ENCODE measurements at places on chromosomes 3 and 15. TPM values are rescaled to one million over a fixed set of nuclear protein-coding genes. Genes with fewer than 3 reads are reported as not detected.

The SERINC4 gene
- 0.12 TPM for total RNA-seq

The RLBP1 gene
- not detected for total RNA-seq

The DPPA2 gene
- not detected for total RNA-seq

The IL12A gene
- total RNA-seq: 5.3 TPM

The MUSTN1 gene
- 0.67 TPM for total RNA-seq

The KIF9 gene
- 13.1 TPM for total RNA-seq

The GOLGA8M gene
- total RNA-seq: not detected

The GP9 gene
- not detected for total RNA-seq

The DTX3L gene
- 12.8 TPM for total RNA-seq

The PLA2G4E gene
- not detected for total RNA-seq

The MUC4 gene
- not detected for total RNA-seq

- DNase-seq: no peak
Measured at GRCh38 chr3:9951962-9952805, at the start of gene PRRT3. Gene PRRT3 (minus strand): TSS chr3:9952408. CDS start chr3:9950115, 2,293 bp downstream.

GRCh38 chr3:187025656-187026316 is 95.5 kb downstream of the ST6GAL1 start:
- no peak for DNase-seq

- no peak for DNase-seq
Measured at GRCh38 chr3:882533-882932, 210.3 kb upstream of the CNTN6 start.

DNA sequence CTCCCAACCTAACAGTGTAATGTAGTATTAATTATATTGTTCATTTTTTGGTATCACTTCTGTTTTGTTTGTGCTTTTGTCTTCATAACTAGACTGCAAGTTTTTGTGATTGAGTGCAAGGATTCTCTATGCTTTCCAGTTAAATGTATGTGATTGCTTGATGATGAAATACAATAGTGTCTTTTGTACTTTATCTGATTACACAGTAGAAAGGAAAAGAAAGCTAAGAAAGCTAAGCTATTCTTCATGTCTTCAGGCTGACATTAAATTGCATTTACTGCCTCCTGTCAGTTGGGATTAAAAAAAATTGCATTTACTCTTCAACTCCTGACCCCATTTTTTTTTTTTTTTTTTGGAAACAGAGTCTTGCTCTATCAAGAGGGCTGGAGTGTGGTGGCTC is 28.5 kb downstream of the RTF1 start:
- DNase-seq: no peak

GRCh38 chr3:124981472-124981871 is 46.9 kb upstream of the MUC13 start:
- DNase-seq: no peak

DNA sequence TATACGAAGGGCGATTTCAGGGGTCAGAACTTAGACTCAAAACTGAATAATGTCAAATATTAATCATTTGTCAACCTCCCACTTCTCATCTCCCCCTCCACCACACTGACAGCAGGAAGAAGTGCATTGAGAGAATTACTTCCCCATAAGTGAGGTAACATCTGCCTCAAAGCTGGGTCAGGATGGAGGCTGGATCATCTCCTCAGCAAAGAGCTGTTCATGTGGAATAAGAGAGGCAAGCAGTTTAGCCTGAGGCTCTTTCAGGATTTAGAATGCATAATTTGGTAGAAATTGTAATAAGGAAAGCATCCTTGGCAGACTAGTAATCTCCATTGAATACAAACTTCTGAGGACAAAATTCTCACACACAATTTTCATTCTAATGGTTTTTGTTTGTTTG is 512.1 kb downstream of the ROBO1 start:
- no peak for DNase-seq

GRCh38 chr15:25770618-25771337 is 92.3 kb downstream of the ATP10A start:
- DNase-seq: no peak

- no peak for DNase-seq
Measured at GRCh38 chr15:77311618-77312398, 108.1 kb downstream of the PEAK1 start.

DNA sequence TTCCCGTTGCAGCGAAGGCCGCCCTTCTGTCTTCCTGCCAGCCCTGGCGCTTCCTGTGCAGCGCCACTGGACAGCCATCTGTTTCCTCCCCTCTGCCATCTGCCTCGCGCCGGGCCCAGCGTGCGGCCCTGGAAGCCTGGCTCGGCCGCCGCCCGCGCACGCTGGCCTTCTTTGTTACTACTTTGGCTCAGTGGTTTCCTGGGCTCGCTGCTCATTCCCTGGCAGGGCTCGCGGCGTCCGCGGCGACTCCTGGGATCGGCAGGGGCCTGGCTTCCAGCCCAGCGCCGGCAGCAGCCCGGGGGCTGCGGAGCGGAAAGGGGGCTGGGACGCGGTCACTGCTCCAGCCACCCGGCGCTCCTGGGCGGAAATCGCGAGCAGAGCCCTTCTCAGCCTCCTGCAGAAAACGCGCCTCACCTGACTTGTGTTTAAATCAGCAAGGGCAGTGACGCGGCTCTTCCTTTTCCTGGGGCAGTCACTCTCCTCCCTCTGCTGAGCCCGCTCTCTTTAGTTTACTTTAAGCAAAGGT is 10.0 kb downstream of the CMTM7 start:
- peak; percentile 14 for DNase-seq

GRCh38 chr15:51642696-51643095 is 20.1 kb upstream of the DMXL2 start:
- no peak for DNase-seq

GRCh38 chr15:37793851-37794250 is 140.6 kb upstream of the TMCO5A start:
- no peak for DNase-seq

- peak; percentile 56 for DNase-seq
Measured at GRCh38 chr15:67998599-67999133, 55.4 kb upstream of the PIAS1 start.

DNA sequence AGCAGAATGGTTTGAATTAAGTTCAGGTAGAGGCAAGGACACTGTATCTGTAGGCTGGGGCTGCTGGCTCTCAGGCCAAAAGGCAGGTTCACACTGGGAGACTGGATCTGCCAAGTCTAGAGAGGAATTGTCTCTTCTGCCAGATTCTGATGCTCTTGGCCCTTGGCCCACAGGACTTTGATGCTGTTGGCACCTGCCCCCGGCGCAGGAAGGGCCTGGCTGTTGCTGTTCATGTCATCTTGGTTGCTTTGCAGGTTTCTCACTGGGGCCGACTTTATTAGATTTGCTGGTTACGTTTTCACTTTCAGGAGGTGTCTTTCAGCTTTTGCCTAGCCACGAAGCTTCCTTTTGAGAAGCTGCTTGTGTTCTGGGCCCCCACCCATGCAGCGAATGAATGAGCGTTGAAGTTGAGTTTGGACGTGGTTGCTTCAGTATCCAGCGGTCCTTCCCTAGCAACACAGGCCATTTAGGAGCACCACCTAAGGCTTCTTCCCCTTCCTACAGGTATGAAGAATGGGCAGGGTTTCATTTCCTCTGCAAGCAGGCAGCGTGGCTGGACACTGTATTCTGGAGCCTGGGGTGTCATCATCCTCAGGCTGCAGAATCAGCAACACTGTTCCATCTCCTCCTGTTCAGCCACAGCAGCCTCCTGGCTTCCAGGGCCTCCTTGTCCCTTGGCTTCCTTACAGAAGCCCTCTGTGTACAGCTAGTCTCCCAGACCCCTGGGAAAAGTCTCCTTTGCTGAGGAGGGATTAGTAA is 65.6 kb upstream of the PRR23C start:
- no peak for DNase-seq

DNA sequence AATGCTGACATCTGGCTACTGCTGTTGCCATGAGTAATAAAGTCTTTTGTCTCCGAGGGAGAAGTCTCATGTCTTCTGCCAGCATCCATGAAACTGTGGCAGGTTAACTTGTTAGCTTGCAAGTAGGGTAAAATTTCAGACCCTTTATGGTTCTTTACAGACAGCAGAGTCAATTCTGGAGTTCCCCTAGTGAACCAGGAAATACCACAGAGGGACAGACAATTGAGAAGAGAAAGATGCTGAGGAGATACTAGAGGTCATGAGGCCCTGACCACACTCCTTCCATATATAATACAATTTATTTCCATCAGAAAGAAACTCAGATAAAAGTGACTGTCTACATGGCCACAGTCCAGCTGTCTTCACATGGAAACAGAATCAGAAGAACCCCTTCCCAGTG is 38.1 kb downstream of the NMNAT3 start:
- no peak for DNase-seq

DNA sequence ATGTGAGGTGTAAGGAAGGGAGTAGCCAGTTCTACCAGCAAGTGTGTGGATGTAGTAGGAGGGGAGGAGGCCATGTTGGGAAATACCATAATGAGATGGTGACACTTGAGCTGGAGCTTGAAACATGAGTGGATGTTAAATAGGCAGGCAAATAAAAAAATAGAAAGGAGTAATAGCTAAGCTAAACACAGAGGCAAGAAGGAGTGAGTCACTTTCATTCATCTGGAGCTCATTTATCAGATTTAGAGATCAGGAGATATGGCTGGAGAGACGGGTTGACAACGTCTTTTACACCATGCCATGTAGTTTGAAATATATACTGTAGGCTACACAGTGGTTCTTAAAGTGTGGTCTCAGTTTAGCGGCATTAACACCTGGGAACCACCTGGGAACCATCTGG is 390.5 kb downstream of the DIPK2A start:
- DNase-seq: no peak

- no peak for DNase-seq
Measured at GRCh38 chr3:77939726-77940125, 899.8 kb downstream of the ROBO2 start.

DNA sequence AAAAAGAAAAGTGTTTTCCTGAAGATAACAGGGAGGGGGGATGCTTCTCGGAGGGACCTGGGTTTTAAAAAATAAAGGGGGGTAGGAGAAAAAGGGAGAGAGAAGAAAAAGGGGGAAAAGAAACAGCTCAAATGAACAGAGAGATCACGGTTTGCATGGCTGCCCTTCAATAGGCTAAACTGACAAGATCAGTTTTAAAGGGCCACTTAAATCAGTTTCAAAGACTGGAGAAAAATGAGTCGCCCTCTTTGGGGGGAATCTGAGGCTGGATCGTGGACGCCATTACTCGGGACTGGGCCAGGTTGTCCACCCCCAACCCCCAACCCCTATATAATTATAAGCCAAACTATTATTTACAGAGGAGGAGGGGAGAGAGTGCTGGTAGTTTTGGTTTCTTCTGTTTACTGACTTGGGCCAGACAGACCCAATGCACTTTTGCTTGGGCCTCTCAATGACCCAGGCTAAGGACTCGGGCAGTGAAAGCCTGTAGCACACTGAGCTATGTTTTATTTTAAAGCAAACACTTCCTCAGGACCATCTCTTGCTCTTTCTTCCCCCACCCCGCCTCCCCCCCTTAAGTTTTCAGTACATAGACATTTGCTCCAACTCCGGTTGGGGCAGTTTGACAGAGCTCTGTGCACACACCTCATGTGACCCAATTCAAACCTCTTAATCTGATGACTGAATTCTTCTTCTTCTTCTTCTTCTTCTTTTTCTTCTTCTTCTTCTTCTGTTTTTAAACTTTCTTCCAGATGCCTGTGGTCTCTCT is 6.3 kb downstream of the NR2F2 start:
- no peak for DNase-seq

- no peak for DNase-seq
Measured at GRCh38 chr3:46913644-46914043, 36.1 kb downstream of the PTH1R start.

- no peak for DNase-seq
Measured at GRCh38 chr15:64906402-64906801, 5.3 kb upstream of the ANKDD1A start.

GRCh38 chr3:184307915-184308314 is 6.5 kb upstream of the EIF4G1 start:
- no peak for DNase-seq
